Neural cell (in vitro differentiated cells): ENCODE measurements at places on chromosomes 7 and 10. TPM values are rescaled to one million over a fixed set of nuclear protein-coding genes. Genes with fewer than 3 reads are reported as not detected.

OR2A5 gene
- not detected in 2 replicates for polyA plus RNA-seq

GATAD1 gene
- polyA plus RNA-seq: 28.9 and 31.3 TPM in 2 replicates

FAM200A gene
- polyA plus RNA-seq: 21.7 and 24.0 TPM in 2 replicates

SSC4D gene
- 2.5 TPM in 1 of 2 replicates, not detected in the other for polyA plus RNA-seq

FBXL13 gene
- polyA plus RNA-seq: 0.57 and 1.7 TPM in 2 replicates

PAX4 gene
- polyA plus RNA-seq: not detected in 2 replicates

AIFM2 gene
- polyA plus RNA-seq: 0.42 and 0.78 TPM in 2 replicates

GPR85 gene
- 85.5 and 89.4 TPM in 2 replicates for polyA plus RNA-seq

OPALIN gene
- polyA plus RNA-seq: not detected in 2 replicates

CYP2C19 gene
- polyA plus RNA-seq: 0.16 TPM in 1 of 2 replicates, not detected in the other

KAZALD1 gene
- 1.2 and 1.6 TPM in 2 replicates for polyA plus RNA-seq
